ENCODE measurements at places on chromosomes 7 and 10.

GRCh38 chr10:90560331-90560730 lies 297.5 kb downstream of the HTR7 start:
- no peak for DNase-seq

- no peak for DNase-seq
These were observed 54.0 kb downstream of the BRI3 start for GRCh38 chr7:98335411-98335977.

GRCh38 chr7:27784399-27785053 lies 44.6 kb downstream of the TAX1BP1 start:
- peak; percentile 18 for DNase-seq

DNA sequence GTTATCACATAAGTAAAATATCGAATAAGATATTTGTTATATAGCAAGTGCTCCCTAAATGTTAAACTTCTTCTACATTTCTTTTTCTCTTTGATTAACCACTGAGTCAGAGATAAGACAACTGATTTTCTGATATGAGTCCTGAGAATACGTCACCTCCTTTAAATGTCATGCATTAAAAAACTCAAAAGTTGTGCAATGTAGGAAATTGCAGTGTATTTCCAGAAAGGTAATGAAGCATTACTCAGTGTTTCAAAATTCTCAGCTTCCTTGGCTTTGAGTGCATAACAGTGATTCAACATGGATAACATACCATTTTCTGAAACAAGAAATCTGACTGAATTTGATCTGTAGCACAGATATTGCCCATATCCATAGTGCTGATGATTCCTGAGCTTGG lies 155.8 kb downstream of the BMPER start:
- DNase-seq = no peak

GRCh38 chr7:80775897-80776296 lies 137.5 kb downstream of the CD36 start:
- DNase-seq = no peak

DNA sequence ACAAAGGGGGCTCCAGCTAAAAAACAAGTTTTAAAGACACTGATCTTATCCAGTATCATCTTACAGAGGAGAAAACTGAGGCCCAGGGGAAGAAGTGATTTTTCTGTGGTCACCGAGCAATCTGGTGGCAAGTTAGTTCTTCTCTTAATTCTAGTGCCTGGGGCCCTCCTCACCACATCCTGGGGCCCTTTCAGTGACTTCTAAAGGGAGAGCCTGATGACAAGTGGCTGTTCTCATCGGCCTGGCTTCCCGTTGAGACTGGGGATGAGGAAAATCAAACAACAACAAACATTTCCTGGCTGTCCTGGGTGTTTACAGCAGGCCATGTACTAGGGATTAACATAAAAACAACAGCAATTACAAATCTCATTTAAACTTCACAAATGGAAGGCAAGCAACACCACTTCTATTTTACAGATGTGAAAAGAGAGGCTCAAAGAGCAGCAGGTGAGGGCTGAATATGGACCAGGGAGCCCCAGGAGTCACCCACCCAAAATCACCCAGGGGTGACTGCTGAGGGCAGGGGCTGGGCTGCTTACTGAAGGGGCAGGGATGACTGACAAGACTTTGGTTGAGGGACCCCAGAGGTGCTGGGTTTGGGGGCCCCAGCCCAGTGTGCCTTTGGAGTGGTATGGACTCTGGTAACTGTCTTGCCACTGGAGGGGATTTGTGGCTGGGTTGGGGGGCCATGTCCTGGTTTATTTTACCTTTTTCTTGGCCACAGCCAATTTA lies 24.7 kb upstream of the MTPAP start:
- DNase-seq = peak; percentile 61

DNA sequence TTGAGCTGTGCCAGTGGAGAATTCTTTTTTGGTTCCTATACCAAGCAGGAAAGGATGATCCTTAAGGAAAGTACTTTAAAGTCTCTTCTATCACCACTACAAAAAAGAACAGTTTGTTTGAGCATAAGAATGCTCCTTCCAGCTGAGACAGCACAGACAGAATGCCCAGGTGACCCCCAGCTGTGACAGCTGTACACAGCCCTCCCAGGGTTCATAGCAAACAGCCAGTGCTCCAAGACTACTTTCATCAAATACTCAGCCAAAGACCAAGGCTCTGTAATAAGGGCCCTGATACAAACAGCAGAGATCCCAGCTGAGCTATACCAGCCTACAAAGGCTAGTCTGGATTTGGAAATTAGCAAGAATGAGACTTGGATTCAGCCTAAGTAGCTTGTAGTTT lies 65.7 kb downstream of the NXPH1 start:
- no peak for DNase-seq

GRCh38 chr10:50593523-50594376 lies 30.0 kb downstream of the SGMS1 start:
- DNase-seq = no peak

GRCh38 chr10:24428410-24428782 lies 219.5 kb downstream of the KIAA1217 start:
- no peak for DNase-seq

DNA sequence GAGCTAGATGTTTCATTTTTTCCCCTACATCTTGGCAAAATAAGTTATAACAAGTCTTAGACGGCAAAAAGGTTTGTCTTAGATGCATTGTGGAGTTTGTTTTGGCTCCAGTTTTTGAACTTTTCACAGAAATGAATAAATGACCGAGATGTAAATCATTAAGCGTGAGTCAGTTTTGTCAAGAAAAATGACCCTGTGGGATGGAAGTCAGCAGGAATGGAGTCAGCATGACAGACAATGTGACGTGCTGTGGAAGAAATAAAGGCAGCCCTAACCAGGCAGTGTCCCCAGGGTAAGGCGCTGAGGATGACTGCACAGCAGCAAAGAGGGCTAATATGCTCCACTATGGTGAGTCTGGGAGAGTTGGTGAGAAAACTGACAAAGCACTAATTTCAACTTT lies 163.2 kb downstream of the NOC3L start:
- no peak for DNase-seq

DNA sequence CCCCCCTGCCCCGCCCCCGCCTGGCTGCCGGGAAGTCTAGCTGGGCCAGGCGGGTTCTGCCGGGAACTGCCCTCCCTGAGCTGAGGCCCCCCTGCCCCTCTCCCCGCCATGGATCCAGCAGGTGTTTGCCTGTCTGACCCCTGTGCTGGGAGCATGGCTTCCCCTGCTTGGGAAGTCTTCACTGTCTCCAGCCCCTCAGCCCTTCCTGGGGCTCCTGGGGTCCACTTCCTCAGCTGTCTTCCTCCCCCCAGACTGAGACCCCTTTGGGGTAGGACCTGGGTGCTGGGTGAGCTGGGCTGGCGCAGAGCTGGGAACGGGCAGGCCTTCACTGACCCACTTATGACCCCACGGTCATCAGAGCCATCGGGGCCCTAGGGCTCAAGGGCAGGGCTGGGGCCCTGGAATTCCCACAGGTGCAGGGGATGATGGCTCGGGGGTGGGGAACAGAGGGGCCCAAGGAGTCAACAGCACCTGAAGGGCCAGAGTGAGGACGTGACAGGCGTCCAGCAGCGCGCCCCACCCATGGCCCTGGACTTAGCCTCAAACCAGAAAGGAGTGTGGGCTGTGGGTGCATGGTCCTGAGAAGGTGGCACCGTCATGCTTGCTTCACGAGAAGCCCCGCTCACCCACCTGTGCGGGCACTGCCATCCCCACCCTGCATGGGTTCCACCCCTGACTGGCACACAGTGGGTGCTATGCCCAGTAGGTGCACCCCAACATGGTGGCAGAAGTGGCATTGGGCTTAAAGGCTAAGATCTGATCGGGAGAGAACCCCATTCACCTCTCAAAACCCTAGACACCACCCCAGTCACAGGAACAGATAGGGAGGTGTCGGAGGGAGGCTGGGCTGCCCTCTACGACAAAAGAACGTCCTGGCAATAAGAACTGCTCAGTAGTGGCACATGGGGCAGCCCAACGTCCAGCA lies 16.2 kb upstream of the TNRC18 start:
- no peak for DNase-seq

DNA sequence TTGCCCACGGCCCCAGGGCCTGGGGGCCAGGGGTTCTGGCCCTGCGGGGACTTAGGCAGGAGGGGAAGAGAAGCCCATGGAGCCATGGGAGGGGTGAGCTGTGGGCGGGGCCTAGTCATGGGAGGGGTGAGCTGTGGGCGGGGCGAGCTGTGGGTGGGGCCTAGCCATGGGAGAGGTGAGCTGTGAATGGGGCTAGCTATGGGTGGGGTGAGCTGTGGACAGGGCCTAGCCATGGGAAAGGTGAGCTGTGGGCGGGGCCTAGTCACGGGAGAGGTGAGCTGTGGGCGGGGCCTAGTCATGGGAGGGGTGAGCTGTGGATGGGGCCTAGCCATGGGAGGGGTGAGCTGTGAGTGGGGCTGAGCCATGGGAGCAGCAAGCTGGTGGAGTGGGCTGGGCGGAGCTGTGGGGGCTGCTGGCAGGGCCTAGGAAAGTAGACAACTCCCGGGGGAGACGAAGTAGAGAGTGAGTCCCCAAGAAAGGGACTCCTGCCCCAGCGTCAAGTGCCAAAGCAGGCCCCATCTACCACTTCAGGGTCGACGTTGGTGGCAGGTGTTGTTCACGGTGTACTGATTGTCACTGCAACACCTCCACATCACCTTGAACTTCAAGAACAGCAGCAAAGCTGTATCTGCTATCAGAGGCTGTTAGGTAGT lies 19.2 kb upstream of the TTYH3 start:
- DNase-seq = peak; percentile 30

DNA sequence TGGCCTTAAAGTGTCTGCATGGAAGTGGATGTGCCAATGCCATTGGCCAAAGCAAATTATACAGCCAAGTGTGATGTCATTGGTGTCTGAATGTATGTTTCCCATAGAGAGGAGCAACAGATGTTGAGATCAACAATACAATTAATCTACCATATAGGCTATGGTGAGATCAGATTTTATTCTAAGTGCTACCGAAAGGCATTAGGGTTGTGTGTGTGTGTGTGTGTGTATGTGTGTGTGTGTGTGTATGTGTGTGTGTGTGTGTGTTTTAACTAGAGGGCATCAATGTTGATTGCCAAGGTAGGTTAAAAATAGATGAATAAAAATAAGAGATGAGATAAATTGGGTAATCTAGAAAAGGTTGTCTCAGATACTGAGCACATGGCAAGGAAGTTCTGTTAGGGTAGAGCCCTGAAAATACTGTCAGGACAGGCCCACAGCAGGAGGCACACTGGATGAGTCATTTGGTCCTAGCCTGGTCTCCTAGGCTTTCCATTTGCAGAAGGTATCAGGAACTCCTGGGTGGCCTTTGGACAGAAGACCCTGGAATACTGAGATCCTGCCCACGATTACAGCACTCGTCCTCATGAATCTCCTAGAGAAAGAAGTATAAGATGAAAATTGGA lies 446.0 kb upstream of the PODXL start:
- DNase-seq = no peak

GRCh38 chr7:94658826-94659225 lies 2.9 kb upstream of the SGCE start:
- no peak for DNase-seq

DNA sequence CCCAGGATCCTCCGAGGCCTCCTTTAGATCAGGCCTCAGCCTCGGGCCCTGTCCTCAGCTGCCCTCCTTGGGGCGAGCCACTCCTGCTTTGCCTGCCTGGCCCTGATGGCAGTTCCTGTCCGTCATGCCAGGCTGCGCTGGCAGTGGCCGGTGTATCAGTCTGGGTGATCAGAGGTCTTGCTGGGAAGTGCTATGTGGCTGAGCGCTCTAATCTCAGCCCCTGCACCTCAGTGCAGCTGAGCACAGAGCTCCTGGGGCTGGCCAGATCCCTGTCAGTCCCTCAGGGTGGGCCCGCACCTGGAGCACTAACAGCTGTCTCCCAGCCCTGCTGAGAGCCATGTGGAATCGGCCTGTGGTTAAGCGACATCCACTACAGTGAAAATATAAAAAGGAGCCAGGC lies 14.8 kb upstream of the CFAP46 start:
- no peak for DNase-seq

- peak; percentile 72 for DNase-seq
These were observed 100.3 kb upstream of the SVIL start for GRCh38 chr10:29734962-29735627.

- no peak for DNase-seq
These were observed 4.0 kb upstream of the DIP2C start for GRCh38 chr10:693506-693905.

DNA sequence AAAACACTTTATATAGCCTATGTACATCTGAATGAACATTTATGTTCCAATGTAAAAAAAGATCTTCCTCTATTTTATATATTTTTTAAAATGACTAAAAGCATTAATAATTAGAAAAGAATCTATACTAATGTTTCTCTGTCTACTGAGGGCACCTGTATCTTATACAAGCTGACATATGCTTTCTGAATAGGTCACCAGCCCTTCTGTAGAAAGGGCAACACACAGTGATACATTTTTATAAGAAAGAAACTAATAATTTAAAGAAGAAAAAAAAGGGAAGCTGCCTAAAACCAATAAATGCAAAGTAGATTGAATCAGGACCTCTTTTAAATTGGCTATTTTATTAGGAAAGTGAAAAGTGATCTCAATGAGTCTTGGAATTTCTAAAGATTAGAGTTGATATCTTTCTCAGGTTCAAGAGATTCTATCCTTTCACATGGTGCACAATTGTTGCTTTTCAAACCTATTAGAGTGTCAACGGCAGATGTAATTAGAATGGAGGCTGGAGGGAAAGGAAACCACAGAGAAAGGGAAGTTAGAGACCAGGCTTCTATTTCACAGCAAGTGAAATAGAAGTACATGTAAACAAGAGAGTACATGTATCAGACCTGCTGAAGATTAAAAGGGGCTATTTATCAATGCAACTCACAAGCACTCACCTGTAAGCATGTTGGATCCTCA lies 6.3 kb downstream of the MTPN start:
- DNase-seq = no peak

- DNase-seq = peak; percentile 84
These were observed 22.3 kb downstream of the IMPDH1 start for GRCh38 chr7:128387216-128388144.
